ENCODE measurements at places on chromosomes 13 and 19.

DNA sequence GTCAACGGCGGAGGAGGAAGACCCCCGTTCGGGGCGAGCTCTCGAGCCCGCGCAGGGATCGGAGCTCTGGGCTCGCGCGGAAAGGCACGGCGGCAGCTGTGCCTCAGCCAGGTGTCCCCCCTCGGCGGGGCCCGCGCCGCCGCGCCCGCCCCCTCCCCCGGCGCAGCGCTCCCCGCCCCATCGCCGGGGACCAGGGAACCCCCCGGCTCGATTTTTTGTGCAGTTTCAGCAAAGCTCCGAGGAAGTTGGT lies 110.0 kb downstream of the KCNRG start:
- DNase-seq: no peak

DNA sequence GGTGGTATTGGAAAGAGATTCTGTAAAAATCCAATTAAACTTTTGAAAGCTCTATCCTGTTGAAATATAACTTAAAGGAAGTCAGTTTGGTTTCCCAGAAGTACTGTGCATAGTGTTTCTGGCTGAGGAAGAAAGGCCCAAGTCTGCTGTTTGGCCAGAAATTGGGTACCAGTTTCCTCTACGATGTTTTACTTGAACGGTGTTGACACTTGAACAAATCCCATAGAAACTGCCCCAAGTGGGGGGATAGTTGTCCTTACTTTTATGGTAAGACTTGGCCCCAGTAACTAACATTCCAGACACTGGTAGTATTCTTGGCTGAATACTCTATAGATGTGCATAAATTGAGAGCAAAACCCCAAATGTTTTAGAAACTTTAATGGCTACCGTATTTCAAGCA lies 14.2 kb downstream of the KLF5 start:
- no peak for DNase-seq

DNA sequence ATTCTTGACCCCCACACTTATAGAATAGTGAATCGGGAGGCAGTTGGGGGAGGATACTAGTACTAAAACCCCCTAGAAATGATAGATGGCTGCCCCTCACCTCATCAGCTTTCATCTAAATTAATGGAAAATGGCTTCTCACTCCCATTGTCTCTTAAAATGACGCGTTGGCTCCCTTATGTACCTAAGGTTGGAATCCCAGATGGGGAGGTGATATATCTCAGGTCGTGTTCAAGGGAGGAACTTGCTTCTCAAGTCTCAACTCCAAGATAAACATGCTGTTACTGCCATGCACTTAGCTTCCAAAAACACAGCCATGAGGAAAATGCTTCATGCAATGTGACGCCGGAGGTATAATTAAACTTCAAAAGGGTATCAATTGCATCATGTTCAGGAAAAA lies 18.8 kb upstream of the UBE2L5 start:
- no peak for DNase-seq

DNA sequence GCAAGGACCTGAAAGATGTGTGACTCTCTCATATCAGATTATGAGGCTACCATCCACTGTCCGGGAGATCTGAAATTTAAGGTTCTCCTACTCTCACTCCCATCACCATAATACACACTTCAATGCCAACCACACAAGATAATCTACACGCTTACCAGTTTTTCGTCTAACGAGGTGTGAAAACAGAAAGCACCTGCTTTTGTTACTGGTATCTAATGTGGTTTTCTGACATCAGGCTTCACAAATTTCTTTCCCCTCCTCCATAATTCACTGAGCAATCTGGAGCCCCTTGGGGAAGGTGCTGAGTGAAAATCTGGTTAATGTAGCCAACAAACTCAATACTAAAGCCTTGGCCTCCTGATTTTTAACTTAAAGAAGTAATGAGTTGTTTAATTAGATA lies 10.1 kb upstream of the LRCH1 start:
- no peak for DNase-seq

DNA sequence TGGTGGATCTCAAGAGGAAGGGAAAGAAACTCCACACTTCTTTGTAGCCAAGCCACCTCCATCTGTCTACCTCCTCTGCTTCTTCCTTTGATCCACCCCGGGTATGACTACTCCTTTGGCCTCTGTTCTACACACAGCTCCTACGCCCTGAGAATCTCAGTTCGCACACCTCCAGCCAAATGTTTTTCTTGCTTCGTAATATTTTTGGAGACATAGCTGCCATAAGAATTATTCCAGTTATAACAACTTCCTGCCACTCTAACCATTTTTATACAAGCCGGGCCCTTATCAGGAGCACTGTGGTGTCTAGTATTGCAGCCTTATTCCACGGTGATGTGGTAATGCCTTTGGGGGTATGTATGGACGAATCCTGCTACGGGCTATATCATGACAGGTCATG lies 126.7 kb downstream of the STARD13 start:
- no peak for DNase-seq

DNA sequence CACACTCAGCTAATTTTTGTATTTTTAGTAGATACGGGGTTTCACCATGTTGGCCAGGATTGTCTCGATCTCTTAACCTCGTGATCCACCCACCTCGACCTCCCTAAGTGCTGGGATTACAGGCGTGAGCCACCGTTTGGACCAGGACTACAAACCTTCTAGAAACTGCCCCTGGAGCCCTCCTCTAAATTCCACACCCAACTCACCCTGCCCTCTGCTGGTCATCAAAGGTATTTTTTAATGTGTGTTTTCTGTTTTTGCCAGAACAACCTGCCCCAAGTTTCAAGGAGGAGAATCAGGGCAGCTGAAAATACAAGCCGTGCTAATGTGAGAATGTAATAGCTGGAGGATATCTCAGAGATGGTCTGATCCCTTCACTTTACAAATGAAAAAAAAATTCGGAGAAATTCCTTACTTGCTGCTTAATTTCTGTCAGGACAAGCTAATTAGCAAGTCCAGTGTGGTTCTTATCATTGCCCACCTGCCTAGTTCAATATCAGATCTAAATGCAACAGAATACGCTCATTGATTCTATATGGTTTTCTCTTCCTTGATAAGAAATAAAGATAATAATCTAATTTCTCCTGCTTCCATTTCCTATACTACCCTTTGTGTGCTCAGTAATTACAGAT lies 4.1 kb downstream of the ATP8A2 start:
- DNase-seq: peak; percentile 15

DNA sequence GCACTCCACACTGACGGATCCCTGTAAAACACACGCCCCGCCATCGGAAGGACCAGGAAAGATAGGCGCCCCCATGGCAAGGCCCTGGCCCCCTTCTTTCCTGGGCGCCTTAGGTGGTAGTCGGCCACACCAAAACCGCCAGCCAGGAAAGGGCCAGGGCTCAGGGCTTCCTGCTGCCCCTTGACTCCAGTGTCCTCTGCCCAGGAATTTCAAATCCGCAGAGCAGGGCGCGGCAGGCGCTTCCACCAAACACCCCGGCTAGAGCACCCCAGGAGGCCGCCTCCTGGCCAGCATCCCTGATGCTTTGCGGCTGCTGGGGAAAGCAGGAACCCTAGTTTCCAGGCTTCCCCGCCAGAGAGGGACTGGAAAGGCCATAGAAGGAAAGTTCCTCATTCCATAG lies 57.5 kb downstream of the ZNF726 start:
- DNase-seq: no peak

GRCh38 chr13:66036024-66036614 lies 1194.0 kb downstream of the PCDH9 start:
- DNase-seq: no peak

DNA sequence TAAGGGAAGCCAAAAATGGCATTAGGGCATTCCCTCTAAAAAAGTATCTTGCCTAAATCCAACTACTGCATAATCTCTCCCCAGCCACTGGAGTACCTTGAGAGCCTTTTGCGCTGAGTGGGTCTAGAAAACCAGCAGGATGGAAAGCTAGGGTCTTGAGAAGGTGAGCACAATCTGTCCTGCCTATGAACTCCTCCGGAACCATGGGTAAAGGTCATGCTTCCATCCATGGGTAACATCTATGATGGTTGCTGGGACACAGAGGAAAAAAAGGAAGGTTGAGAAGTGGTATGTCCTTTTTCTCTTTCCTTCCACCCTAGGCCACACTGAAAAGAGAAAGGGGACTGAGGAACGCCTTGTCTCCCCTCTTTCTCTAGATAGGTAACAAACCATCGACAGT lies 52.4 kb downstream of the ZNF676 start:
- no peak for DNase-seq

DNA sequence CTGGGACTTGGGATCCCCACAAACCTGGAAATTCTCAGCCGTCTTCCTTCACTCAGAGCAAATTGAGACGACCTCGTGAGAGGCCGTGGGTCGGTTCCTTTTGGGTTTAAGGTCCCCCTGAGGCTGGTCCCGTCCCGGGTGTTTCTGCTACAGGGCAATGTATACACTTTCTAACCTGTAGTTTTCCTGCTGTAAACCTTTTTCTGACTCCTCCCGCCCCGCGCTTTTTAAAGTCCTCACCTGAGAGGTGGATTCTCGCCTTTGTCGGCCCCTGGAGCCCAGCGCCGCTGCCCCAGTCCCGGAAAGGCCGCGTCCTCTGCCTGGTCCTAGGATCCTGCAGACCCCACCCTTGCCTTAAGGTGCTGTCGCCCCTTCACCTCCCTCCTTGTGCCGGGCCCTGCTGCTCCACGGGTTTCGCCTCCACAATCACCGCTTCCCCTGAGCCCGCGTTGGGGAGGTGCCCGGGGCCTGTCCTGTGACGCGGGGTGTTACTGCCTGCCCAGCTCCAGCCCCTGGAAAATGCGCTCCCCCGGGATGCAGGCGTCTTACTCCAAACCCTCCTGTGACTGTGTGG lies 391 bp downstream of the ZNF761 start:
- DNase-seq: no peak

DNA sequence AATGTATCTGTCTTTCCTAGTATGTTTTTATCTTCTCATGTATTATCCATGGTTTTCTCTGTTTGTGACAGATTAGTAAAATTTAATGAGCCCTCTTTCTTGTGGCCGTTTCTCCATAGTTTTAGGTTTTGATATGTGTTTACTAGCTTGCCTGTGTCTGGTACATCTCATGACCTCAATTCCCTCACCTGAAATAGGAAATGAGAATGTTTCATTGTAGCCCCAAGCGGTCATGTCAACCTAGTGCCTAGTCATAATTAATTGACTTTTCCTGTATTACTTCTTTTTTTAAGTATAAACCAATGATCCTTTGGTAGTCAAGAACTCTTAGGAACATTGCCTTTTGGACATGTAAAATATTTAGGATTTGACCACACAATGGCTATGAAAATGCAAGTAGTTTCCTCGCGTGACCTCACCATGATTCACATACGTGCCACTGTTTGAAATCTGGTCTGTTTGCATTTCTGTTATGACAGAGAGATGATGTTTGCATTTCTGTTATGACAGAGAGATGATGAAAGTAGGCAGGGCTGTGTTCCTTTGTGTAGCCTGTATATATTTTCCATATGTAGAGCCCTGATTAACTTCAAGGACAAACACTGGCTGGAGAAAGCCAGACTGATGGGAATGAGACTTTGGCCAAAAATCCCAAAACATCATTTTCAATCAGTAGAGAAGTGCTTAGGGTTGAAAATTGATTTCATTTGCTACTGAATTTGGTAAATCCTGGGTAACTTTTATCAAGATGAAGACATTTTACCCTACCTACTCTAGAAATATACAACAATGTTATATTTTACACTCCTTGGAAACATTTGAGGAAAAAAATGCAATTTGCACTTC lies 104.8 kb downstream of the TNFRSF19 start:
- no peak for DNase-seq

DNA sequence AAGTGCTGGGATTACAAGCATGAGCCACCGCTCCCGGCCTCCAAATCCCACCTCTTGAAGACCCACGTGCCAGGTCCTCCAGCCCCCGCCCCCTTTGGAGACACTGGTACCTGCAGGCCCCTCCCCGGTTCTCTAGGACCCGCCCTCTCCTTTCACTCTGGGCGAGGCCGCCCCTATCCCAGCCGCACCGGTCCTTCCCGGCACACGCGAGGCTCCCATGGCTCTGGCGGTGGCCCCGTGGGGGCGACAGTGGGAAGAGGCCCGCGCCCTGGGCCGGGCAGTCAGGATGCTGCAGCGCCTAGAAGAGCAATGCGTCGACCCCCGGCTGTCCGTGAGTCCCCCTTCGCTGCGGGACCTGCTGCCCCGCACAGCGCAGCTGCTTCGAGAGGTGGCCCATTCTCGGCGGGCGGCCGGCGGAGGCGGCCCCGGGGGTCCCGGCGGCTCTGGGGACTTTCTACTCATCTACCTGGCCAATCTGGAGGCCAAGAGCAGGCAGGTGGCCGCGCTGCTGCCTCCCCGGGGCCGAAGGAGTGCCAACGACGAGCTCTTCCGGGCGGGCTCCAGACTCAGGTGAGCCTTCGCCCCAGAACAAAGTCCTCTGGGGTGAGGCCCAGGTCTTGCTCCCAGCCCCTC lies at the start of gene CBLC:
CBLC (plus strand) TSS at position 176 of the 633 bp plus-strand sequence; CDS start at position 218, 42 bp downstream.
- DNase-seq: no peak

GRCh38 chr13:66803013-66803807 lies 426.9 kb downstream of the PCDH9 start:
- DNase-seq: no peak

DNA sequence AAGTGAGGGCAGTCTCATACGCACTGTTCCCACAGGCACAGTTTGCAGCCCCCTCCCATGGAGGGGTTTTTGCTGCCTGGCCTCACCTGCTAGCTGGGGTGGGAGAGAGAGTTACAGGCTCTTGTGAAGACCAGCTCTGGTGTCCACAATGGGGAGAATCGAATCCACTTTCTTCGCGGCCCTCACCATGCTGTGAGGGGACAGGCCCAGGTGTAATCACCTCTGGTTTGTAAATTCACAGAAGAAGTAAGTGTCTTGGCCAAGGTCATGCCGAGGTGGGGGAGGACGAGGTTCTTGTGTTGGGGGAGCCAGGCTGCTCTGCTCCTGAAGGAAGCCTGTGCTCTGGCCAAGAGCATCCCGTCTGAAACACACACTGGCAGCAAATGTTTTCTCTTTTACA lies 39.5 kb downstream of the TEX29 start:
- DNase-seq: no peak

- DNase-seq: no peak
Measured at GRCh38 chr13:30639671-30640070, 22.0 kb downstream of the USPL1 start.

DNA sequence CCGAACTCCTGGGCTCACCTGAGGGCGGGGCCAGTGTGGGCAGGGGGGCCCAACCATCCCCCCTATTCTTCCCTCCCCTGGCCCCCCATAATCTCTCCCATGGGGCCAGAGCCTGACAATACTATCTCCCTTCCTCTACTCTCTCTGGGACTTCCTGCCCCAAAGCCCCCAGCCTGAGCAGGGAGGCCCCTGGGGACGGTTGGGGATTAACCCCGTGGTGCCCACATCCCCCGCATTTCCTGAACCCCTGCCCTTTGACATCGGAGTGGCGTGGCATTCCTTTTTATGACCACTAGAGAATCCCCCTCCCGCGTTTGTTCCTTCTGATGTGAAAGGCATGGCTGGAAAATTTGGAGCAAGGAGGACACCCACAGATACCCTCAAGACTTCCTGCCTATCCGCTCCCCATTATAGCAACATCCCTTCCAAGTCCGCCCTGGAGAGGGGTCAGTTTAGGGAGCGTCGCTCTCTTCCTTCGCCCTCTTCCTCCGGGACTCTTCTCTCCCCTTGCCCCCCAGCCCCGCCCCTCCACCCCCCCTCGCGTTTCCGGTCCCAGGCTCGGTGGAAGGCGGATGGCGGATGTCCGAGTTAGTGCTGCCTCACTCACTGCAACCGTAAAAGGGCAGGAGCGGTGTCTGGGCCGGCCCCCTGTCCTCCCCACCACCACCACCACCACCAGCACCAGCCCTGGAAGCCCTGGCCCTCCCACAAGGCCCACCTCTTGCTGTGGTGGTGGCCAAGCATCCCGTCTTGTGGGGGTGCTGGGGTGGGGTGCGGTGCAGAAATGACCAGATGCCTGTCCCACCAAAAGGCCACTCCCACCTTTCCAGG lies 1.8 kb downstream of the VASP start:
- no peak for DNase-seq

All from stimulated activated CD8-positive, alpha-beta memory T cell treated with anti-CD3 and anti-CD28 coated beads, Interleukin-12 subunit alpha, Interleukin-12 subunit beta, amount 100 ng/mL, for 1 hour (primary cell).